ENCODE measurements at places on chromosomes 3 and 15. TPM values are rescaled to one million over a fixed set of nuclear protein-coding genes. Genes with fewer than 3 reads are reported as not detected.

- no peak for DNase-seq
Measured at GRCh38 chr15:53323191-53323590, 436.3 kb downstream of the WDR72 start.

GRCh38 chr15:50883903-50884302 lies 24.6 kb upstream of the AP4E1 start:
- DNase-seq = no peak

GRCh38 chr3:148214705-148215104 lies 483.0 kb upstream of the AGTR1 start:
- no peak for DNase-seq

DNA sequence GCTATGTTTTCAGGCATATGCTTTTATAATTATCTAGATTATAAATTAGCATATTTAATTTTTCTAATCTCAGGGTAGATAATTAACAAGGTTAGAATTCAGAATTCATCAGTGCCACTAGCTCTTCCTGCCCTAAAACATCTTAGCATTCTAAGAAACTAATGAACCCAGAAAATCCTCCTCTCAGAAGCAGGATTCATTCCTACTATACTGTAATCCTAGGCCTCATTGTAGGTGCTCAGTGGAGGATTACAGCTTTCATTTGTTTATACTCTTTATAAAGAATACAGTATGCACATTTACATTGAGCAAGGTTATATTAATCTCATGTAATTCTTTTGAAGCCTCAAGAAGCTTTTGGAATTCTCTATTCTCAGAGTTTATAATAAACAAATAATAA lies 20.9 kb downstream of the ACAD11 start:
- no peak for DNase-seq

DNA sequence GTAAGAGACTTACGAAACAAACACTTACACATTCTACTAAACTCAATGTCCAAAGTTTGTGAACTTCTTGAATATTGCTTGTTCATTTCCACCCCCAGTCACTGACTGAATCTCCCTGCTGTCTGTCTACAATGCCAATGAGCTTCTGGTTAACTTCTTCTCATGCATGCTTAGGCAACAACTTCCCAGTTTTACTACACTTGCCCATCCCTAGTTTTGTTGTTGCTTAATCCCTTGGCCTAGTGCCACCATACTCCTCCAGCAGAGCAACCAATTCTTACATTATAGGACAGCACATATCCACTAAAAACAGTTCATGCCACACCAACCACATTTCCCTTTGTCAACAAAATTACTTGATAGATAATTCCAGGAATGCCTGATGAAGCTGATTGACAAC lies 40.9 kb upstream of the CCR2 start:
- no peak for DNase-seq

GRCh38 chr3:121660356-121661171 lies at the start of gene HCLS1:
Gene HCLS1 (minus strand): TSS chr3:121660903. CDS start chr3:121658347, 2,556 bp downstream.
- DNase-seq = no peak

- DNase-seq = no peak
Measured at GRCh38 chr15:45573961-45574629, 13.1 kb upstream of the BLOC1S6 start.

DNA sequence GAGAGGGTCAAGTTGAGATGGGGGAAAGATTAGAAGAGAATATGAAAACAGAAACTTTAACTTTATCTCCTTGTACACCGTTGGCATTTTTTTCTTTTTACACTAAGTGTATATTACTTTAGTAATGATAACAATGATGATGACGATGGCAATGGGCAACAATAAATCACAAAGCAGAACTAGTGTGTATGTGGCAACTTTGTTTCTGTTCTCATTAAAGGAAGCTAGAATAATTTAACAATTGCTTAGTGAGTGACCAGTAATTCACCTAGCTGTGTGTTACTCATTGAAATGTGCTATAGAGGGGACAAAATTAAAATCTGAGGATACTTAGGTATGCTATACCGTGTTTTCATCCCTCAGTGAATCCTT lies 318.5 kb upstream of the TBL1XR1 start:
- DNase-seq = no peak

C3orf80 gene
- 0.31 TPM for polyA plus RNA-seq

MRAS gene
- 31.1 TPM for polyA plus RNA-seq

RASL12 gene
- 6.1 TPM for polyA plus RNA-seq

ZNF385D gene
- 13.8 TPM for polyA plus RNA-seq

HCN4 gene
- polyA plus RNA-seq = 1.5 TPM

Measured in left renal cortex interstitium (tissue), 4 donors.